ENCODE measurements at places on chromosomes 2 and 18. TPM values are rescaled to one million over a fixed set of nuclear protein-coding genes. Genes with fewer than 3 reads are reported as not detected.
A peak's percentile ranks its signal among the peaks of the same experiment; 100 is the strongest.

TEKT4 gene
- total RNA-seq = not detected

- peak; percentile 40 for DNase-seq
Measured at GRCh38 chr18:48030616-48031480, 100.4 kb upstream of the SMAD2 start.

- peak; percentile 17 for DNase-seq
Measured at GRCh38 chr2:230715201-230715600, 2.6 kb downstream of the CAB39 start.

DNA sequence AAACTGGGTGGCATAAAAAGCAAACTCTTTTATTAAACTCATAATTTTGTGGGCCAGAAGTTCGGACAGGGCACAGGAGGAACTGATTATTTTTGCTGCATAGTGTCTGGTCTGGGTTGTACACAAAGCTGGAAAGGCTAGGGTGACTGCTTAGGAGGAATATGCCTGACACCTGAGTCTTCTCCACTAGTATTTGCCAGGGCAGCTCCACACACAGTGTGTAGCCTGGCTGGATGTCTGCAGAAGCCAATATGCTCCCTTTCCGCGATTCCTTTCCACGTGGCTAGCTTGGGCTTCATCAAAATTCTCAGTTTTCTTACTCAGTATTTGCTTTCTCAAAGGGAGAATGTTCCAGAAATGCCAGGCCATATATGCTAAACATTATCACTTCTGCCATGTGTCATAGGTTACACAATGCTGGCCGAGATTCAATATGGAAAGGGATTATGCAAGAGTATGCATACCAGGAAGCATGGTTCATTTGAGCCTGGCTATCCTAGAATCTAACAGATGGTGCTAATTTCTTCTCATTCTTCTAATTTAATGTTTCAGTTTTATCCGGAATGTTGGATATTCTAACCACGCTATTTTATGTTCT lies 142.7 kb upstream of the DOK6 start:
- DNase-seq = no peak

- no peak for DNase-seq
Measured at GRCh38 chr18:23225503-23225902, 90.2 kb downstream of the CABLES1 start.

SLC5A7 gene
- not detected for total RNA-seq

GRCh38 chr2:130966775-130967490 lies 126.3 kb downstream of the FAM168B start:
- DNase-seq = no peak

- DNase-seq = peak; percentile 58
Measured at GRCh38 chr2:191150600-191151330, at the start of gene STAT4. STAT4 (minus strand) TSS chr2:191150994; CDS start chr2:191148203, 2,791 bp downstream.

DNA sequence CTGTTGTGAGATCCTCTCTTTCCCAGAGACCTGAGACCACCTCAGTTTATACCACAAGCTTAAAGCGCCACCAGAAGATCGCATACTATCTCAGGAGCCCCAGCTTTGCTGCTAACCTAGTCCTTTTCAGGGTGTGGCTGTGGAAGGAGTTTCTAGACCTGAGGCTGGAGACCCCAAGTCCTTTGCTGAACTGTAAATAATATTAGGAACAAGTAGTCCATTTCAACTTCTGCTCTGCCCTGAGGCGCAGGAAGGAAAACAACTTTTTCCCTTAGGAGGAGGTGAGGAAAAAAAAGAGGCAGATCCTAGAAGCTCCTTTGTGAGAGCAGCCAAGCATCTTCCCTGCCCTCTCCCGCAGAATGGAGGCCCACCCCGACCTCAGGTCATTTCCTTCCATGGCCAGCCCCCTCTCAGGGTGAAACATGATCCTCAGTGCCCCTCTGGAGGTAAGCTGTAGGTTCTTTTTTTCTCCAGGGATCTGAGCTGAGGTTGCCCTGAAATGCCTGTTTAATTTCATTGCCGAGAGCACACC lies 122.8 kb upstream of the LGALSL start:
- DNase-seq = no peak

Measured in Caki2 (cell line).